Chondrocyte (in vitro differentiated cells): ENCODE measurements at places on chromosomes 1 and 21. TPM values are rescaled to one million over a fixed set of nuclear protein-coding genes. Genes with fewer than 3 reads are reported as not detected.
A peak's percentile ranks its signal among the peaks of the same experiment; 100 is the strongest.

WNT9A gene
- total RNA-seq: 2.5 to 4.2 TPM (median 2.7 TPM) in 3 replicates

IL23R gene
- not detected in 3 replicates for total RNA-seq

SLAMF9 gene
- not detected in 3 replicates for total RNA-seq

NOC2L gene
- total RNA-seq: 50.6 to 63.8 TPM (median 52.0 TPM) in 3 replicates

DNAH14 gene
- total RNA-seq: 15.3 to 28.1 TPM (median 16.0 TPM) in 3 replicates

ZNF326 gene
- total RNA-seq: 17.9 to 30.0 TPM (median 19.3 TPM) in 3 replicates

SLC6A9 gene
- 8.4 to 67.3 TPM (median 61.7 TPM) in 3 replicates for total RNA-seq

C1orf94 gene
- not detected in 3 replicates for total RNA-seq

WNT3A gene
- not detected in 3 replicates for total RNA-seq

OR10Z1 gene
- not detected in 3 replicates for total RNA-seq

S100A2 gene
- 15.4 to 22.2 TPM (median 18.9 TPM) in 3 replicates for total RNA-seq

AK4 gene
- total RNA-seq: 43.0 to 94.5 TPM (median 87.9 TPM) in 3 replicates

FAM72A gene
- total RNA-seq: 1.9 to 3.3 TPM (median 2.3 TPM) in 3 replicates

DNA sequence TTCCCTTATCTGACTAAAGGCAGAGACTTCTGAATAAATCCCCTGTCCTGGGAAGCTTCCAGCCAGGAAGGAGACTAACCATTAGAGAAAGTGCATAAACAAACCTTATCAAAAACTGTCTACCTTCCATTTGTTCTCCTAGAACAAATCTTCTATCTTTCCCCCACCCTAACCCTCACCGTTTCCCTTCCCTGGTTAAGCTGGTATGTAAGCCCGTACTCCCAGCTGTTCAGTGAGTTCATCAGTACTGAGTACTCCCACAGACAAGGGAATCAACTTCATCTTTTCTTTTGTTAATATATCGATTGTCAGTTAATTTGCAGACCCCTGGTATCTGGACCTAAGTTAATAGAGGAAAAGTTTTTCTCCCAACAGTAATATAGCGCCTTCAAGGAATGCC, 20.1 kb upstream of the COG2 start:
- no peak for DNase-seq

DNA sequence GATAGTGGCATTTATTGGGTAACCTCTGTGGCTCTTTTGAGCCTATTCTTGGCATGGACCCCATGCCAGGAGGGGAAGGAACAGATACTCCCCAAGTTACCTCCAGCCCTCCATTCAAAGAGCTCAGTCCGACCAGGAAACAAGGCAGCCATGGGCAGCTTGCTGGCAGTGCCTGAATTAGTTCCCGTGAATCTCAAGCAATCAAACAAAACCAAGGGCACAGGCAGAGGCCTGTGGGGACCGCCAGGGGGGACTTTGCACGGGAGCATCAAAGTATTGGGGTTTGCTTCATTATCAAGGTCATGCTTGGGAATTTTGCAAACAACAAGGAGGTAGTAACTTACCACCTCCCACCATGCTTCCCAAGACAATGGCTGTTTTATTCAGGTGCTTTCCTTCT, 81.2 kb upstream of the IFFO2 start:
- DNase-seq: no peak

- no peak for DNase-seq
These were observed 90.6 kb downstream of the ATP6V1G3 start for GRCh38 chr1:198449727-198450433.

DNA sequence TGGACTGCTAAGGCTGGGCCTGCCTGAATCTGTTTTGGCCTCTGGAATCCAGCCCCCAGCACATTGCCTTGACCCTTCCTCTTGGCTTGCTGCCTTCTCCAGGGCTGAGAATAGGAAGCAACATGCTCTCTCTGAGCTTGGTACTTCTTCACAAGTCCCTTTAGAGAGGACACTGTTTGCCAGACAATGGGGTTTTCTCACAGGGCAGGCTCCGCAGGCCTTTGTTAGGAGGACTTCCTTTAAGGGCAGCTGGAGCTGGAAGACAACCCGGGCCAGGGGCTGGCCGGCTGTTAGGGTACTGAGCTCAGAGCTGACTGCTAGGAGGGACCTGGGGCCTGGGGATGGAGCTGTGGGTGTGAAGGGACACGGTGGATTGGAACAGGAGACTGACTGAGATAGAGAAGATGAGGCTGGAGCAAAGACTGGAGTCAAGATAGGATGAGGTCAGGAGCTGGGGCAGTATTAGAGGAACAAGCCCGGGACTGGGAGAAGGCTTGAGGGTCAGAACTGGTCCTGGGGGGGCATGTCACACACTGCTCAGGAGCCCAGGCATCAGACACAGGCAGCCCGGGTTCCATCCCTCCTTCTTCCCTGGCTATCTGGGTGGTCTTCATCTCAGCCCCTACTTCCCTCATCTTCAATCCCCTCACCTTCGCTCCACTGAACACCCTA, 5.4 kb upstream of the ALPL start:
- DNase-seq: no peak

- no peak for DNase-seq
These were observed 363.7 kb downstream of the NEGR1 start for GRCh38 chr1:71918630-71919029.

- DNase-seq: no peak
These were observed 3.1 kb downstream of the RNF207 start for GRCh38 chr1:6208723-6209660.

- no peak for DNase-seq
These were observed 18.7 kb downstream of the MIER1 start for GRCh38 chr1:66943361-66943969.

GRCh38 chr1:1290238-1290731, 10.0 kb downstream of the SCNN1D start:
- DNase-seq: no peak

DNA sequence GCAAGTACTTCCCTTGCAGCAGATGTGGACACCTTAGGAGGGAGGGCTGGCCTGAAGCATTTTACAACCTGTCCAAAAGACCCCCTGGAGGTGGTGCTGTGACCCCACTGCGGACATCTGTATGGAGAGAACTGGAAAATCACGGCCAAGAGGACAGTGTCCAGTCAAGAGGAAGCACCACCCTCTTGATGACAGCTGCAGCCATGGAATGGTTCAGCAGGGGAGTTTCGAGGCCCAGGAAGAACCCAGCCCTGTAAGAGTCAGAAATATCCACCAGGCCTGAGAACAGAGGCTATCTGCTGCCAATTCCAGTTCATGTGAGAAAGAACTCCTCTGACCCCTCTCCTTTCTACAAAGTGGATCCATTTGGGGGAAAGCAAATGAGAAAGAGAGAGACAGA, 126.8 kb downstream of the PLXNA2 start:
- no peak for DNase-seq

- no peak for DNase-seq
These were observed 113.8 kb downstream of the SYF2 start for GRCh38 chr1:25118546-25118945.

DNA sequence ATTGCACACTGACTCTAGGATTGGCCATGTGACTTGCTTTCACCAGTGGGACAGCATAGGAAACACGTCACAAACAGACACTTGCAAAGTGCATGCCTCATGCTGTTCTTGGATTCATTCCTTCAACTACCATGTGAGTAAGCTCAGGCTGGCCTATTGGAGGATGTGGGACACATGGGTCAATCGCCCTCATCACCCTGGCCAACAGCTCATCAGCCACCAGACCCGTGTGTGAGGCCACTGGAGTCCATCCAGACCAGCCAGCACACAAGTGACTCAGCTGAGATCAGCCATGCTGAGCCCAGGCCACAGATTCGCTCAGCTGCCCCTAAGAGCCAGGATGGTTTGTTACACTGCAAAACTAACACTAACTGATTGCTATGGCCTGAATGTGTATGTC, 216.1 kb upstream of the GRIK3 start:
- DNase-seq: no peak

- DNase-seq: no peak
These were observed 103.4 kb downstream of the DHRS3 start for GRCh38 chr1:12514590-12514989.

GRCh38 chr21:43191521-43191920, 22.7 kb downstream of the CRYAA start:
- no peak for DNase-seq

DNA sequence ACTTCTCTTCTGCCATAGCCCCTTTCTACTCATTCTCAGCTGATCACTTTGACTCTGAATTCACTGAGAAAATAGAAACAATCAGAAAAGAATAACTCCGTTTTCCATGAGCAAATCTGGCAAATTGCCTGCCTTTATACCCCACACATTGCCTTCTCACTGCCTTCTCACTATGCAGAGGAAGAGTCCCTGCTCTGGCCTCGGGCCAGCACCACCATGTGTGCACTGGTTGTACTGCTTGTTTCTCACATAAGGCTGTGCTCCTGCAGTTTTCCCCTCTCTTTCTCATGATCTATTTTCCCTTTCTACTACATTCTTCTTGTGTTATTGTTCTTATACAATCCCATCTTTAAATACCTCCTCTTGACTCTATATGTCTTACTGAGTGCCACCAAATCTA, 2.3 kb upstream of the HMGCS2 start:
- DNase-seq: no peak

- DNase-seq: no peak
These were observed 8.7 kb downstream of the RNF223 start for GRCh38 chr1:1065265-1065939.

- peak; percentile 79 for DNase-seq
These were observed 31.9 kb downstream of the CDCP2 start for GRCh38 chr1:54120698-54121481.

GRCh38 chr1:2493218-2493617, 17.1 kb downstream of the PLCH2 start:
- DNase-seq: no peak

DNA sequence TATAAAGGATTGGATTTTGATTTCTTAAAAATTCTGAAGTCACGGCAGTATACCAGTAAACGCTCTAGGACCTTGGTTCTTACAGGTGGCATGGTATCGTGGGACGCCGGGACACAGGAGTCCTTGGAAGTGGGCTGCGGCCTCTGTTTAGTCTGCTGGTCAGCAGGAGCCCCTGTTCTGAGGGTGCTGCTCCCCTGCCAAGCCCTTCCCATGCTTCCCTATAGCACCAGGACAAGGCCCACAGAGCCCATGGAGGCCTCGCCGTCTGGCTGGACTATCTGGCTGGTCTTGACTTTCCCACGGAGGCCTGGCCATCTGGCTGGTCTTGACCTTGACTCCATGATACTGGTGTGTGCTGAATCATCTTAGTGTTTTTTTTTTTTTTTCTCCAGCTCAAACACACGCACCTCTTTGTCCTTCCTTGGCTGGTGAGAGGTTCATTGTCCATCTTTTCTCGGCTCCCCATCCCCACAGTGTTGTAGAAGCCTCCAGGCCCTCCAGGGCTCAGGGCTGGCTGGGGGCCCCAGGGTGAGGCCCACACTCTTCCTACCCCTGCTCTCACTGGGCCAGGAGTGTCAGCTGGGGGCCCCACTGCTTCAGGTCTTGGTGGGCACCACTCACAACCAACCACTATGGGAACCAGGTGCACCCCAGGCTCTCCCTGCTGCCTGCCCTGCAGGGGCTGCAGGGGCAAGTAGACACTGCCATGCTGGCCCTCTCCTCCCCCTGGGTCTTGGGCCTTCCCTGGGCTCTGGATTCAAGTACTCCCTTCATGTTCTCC, 16.5 kb upstream of the TTC34 start:
- DNase-seq: peak; percentile 66

- no peak for DNase-seq
These were observed 2.2 kb downstream of the SIM2 start for GRCh38 chr21:36700971-36701755.

- no peak for DNase-seq
These were observed 59.8 kb downstream of the IL12RB2 start for GRCh38 chr1:67367370-67368045.

DNA sequence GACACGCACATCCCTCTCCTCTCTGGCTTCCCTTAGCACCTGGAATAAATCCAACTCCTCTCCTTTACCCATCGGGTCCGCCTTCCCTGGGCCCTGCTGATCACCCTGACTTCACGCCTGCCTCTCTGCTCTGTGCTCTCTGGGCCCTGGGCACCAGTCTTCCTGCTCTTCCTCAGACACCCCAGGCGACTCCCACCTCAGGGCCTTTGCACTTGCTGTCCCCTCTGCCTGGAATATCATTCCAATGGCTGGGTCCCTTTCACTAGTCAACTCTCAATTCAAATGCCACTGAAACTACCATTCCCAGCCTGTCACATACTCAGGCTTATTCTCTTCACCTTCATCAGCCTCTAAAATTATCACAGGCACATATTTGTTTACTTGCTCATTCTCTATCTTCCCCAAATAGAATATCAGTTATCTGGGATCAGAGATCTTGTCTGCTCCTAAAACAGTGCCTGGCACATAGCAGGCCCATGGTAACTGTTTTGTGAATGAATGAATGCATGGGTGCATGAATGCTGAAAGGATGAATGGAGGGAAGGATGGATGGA, 27.2 kb upstream of the SELENON start:
- DNase-seq: no peak

DNA sequence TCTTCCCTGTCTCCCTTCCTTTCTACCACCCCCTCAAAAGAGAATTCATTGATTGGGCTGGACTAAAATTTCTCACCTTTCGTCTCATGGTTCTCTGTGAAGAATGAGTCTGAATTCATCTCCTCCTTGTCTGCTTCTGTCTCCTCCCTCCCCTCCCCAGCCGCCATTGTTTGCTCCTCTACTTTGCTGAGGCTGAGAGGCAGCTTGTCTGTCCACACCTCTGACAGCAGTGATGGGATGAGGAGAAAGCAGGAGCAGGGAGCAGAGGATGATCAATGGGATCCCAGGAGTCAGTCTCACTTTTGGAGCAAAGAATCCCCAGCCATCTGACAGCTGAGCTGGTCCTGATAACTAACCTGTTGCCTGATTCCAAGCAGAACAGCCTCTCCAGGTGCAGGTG, 2.5 kb downstream of the ILDR2 start:
- no peak for DNase-seq

DNA sequence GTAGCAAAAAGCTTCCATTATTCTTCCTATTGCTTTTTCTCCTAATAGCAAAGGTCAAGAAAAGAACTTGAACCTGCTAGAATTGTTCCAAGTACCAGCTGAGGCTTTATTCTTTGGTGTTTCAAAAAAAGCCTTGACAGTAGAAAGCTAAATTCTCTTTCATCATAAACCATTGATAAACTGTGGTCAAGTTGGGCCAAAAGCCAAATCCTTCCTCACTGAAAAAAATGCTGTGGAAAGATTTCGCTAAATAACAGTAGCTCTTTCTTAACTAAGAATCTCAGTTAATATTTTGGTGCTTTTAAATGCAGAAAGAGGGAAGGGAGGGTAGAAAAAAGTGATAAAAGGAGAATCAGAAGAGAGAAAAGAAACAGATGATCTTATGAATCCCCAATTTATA, 14.0 kb upstream of the JAM2 start:
- DNase-seq: no peak

DNA sequence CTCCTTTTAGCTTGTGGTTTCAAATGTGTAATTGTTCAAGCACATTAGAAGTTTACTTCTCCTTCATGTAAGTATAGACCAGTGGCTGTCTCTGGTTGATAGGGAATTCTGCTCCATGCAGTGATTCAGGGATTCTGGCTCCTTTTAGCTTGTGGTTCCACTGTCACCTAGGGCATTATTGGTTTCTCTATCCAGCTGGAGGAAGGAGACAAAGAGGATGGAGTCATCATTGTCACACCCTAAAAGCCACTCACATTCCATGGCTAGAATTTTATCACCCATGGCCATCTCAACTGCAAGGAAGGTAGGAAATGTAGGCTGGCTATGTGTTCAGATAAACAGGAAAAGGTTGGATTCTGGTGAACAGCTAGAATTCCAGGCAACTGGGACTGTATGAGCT, 131.2 kb downstream of the URB2 start:
- DNase-seq: no peak

- no peak for DNase-seq
These were observed 5.0 kb upstream of the RNF11 start for GRCh38 chr1:51231120-51231519.

- DNase-seq: no peak
These were observed 32.1 kb upstream of the APOBEC4 start for GRCh38 chr1:183685112-183685713.
